ENCODE measurements at places on chromosomes 5 and 9. TPM values are rescaled to one million over a fixed set of nuclear protein-coding genes. Genes with fewer than 3 reads are reported as not detected.

GRCh38 chr9:137703842-137704508 is 85.2 kb downstream of the EHMT1 start:
- DNase-seq = peak; percentile 58
- H3K4me1 ChIP-seq = no peaks in the 10 kb centered on the region
- H3K36me3 ChIP-seq = no peaks in the 10 kb centered on the region
- no peak overlapping the region for H3K27ac ChIP-seq
- H3K27me3 ChIP-seq = no peaks in the 10 kb centered on the region

ZNF883 gene
- 3.9 TPM for total RNA-seq

DNA sequence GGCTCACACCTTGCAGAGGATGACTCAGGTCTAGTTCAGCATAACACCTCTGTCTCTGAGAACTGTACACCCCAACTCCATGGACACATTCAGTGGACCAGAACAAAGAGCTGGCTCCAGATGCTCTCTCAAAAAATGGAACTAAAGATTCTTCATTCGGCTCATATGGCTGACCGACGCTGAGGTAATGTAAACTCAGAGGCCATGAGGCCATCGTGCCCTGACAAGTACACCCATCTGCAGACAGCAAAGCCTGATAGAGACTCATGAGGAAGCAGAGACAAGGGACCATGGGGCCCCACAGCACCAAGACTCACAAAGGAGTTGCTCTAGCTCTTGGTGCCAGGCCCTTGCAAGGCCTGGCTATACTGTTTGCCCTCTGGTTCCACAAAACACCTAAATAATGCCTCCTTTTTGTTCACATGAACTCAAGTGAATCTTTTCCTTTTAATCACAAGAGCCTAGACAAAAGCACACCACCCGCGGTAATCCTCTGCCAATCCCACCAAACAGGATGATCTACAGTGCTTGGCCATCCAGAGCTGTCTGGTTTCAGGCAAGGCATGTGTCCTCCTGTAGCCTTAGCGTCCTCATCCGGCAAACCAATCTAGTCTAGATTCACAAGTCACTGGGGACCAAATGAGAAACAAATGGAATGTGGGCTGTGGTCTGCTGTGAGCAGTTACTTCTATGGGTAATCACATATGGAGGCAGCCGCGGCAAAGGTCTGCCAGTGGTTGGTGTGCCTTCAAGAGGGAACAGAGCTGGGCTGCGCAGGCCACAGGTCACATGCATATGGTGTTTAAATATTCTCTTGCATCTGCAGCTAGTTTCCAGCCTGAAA is 22.7 kb downstream of the MED27 start:
- H3K27ac ChIP-seq = no peak overlapping the region
- H3K36me3 ChIP-seq = no peaks in the 10 kb centered on the region
- H3K4me3 ChIP-seq = no peak overlapping the region
- no peak for DNase-seq
- no peaks in the 10 kb centered on the region for H3K4me1 ChIP-seq
- H3K27me3 ChIP-seq = no peaks in the 10 kb centered on the region

RASGRF2 gene
- total RNA-seq = 0.06 TPM

DNA sequence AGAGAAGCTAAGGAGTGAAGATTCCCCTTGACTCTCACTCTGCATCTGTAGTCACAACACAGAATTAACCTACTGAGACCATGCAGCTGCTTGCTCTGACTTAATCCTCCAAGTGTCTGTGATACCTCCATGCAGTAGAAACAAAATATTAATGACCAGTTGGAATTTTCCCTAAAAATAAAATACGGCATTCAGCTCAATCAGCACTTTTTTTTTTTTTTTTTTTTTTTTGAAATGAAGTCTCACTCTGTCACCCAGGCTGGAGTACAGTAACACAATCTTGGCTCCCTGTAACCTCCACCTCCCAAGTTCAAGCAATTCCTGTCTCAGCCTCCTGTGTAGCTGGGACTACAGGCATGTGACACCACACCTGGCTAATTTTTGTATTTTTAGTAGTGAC is 48.4 kb downstream of the WDR41 start:
- peaks cover 2% of the 10 kb centered on the region for H3K36me3 ChIP-seq
- H3K27ac ChIP-seq = no peak overlapping the region
- H3K4me1 ChIP-seq = no peaks in the 10 kb centered on the region
- no peak for DNase-seq
- H3K4me3 ChIP-seq = no peak overlapping the region

DNA sequence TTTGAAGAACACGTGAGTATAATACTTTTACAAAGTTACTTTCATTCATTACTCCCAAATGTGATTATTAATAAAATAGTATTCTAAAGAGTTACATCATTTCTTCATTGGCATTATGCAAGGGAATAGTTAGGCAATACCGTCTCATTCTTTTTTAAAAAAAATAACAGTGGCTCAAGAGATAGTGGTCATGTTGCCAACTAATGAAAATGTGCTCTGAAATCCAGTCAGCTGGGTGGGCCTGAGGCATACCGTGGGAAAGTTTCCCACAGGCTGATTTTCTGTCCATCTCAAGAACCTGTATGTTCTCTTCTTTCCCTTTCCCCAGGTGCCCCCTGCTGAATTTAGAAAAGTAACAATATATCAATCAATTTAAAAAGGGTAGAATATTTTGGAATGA is 40.8 kb upstream of the ROPN1L start:
- H3K4me3 ChIP-seq = no peak overlapping the region
- DNase-seq = no peak
- H3K36me3 ChIP-seq = peaks cover 47% of the 10 kb centered on the region
- H3K27me3 ChIP-seq = no peaks in the 10 kb centered on the region
- peaks cover 16% of the 10 kb centered on the region for H3K4me1 ChIP-seq
- peak overlapping the region; percentile 42 for H3K27ac ChIP-seq

DNA sequence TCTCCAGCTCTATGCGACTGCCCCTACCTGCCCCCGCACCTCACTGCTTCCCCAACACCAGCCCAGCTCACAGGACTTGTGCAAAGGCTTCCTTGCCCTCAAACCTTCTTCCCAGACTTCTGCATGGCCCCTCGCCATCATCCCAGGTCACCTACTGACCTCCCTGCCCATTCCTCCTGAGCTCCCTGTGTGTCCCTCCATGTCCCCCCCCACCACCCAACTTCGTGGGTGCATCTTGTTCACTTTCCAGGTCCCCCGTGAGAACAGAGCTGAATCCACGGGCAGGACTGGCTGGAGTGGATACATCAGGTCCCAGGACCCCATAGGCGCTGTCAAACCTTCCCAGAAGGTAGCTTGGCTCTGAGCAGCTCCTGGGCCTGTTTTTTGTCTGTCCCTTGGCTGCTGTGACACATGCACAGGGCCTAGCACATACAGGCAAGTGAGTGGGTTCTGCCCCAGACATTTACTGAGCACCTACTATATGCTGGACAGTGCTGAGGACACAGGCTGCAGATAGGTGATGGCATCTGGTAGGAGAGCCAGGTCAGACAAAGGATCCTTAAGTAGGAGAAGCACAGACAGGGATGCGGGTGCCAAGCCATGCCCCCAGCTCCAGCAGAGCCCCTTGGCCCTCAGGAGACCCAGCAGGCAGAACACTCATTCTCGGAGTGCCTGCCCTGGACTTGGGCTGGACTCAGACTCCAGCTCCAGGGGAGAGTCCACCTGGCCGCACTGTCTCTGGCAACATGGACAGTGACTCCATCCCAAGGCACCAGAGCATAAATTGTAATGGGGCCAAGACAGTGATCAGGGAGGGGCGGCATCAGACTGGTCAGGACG is 15.0 kb downstream of the NINJ1 start:
- no peak overlapping the region for H3K27ac ChIP-seq
- H3K4me1 ChIP-seq = peaks cover 3% of the 10 kb centered on the region
- H3K4me3 ChIP-seq = no peak overlapping the region
- H3K27me3 ChIP-seq = no peaks in the 10 kb centered on the region
- H3K36me3 ChIP-seq = no peaks in the 10 kb centered on the region

Measured in cardiac muscle cell (in vitro differentiated cells and primary cell).